ENCODE measurements at places on chromosomes 1 and 21.

DNA sequence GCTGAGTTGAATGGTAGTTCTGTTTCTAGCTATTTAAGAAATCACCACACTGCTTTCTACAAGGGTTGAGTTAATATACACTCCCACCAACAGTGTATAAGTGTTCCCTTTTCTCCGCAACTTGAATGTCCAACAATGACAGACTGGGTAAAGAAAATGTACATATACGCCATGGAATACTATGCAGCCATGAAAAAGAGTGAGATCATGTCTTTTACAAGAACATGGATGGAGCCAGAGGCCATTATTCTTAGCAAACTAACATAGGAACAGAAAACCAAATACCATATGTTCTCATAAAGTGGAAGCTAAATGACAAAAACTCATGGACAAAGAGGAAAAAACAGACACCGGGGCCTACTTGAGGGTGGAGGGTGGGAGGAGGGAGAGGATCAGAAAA is 14.8 kb upstream of the TTLL7 start:
- no peak for DNase-seq

DNA sequence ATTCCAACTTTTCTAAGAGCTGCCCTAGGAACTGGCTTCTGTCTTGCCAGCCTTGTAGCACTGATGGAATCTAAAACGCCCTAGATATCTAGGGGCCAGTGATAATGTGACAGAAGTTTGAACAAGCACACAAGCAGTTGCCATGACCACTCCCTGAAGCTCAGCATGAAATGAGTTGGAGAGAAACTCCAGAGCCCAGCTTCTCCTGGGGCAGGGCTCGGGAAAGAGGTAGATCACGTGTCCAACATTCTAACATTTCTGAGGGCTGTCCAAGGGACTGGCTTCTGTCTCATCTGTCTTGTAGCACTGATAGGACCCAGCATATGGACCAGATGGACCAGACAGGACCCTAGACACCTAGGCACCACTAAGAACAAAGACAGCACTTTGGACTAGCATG is 37.9 kb downstream of the OMA1 start:
- no peak for DNase-seq

DNA sequence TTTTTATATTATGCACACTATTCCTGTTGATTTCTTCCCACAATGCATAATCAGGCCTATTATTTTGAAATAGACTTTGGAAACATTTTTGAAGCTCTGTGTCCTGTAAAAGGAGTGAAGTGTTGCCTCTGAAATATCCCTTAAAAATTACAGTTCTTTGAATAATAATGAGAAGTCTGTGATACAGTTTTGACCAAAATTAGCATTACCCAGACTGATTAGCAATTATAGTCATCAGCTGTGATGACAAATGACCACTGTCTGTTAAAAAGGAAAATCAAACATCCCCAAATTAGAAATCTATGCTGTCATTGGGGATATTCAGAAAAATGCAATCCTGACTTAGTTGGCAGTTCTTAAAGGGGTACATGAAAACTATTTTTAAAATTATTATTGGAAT is 63.7 kb downstream of the PTGS2 start:
- DNase-seq: no peak

DNA sequence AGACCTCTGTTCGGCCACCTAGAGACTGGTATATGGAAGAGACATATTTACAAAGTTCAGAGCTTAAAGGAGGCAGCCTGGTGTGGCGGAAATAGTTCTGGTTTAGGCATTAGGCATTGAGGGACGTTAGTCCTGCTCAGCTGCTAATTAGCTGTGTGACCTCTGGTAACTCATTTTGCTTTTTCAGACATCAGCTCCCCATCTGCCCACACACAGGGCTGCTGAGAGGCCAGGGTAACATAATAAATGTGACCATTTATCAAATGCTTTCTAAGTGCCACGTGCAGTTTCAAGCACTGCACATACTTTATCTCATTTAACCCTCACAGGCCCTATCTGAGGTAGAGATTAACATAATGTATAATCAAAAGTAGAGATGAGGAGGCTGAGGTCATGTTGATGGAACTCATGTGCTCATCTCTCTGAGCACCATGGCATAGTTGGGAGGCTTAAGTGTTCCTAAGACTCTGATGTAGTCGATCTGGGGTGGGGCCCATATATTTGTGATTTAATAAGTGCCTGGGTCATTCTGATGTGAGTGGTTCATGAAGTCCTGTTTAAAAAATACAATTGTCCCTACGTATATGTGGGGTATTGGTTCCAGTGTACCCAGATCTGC is 267.2 kb upstream of the PLXNA2 start:
- no peak for DNase-seq

- no peak for DNase-seq
Observed at GRCh38 chr1:180630408-180631193, 1.2 kb upstream of the XPR1 start.

- no peak for DNase-seq
Observed at GRCh38 chr1:172931761-172932160, 119.0 kb downstream of the TNFSF18 start.

- no peak for DNase-seq
Observed at GRCh38 chr1:44261962-44262361, 48.7 kb downstream of the DMAP1 start.

DNA sequence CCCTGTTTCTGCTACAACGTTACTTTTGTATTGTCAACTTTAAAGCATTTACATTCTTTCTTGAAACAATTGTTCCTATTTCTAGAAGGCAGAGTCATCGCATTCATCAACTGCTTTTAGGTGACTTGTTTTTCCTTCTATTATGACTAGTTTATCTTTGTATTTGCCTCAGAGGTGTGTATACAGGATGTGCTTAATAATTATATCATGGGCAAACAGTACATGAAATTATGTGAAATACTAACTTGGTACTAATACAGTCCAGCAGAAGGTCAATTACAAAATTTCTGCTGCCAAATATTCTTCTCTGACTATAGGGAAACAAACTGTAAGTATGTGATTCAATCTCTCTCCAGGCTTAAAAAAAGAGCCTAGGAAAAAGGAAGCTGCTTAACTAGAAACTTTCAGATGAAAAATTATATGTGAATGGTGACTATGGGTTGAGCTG is 101.6 kb downstream of the C4BPA start:
- no peak for DNase-seq

DNA sequence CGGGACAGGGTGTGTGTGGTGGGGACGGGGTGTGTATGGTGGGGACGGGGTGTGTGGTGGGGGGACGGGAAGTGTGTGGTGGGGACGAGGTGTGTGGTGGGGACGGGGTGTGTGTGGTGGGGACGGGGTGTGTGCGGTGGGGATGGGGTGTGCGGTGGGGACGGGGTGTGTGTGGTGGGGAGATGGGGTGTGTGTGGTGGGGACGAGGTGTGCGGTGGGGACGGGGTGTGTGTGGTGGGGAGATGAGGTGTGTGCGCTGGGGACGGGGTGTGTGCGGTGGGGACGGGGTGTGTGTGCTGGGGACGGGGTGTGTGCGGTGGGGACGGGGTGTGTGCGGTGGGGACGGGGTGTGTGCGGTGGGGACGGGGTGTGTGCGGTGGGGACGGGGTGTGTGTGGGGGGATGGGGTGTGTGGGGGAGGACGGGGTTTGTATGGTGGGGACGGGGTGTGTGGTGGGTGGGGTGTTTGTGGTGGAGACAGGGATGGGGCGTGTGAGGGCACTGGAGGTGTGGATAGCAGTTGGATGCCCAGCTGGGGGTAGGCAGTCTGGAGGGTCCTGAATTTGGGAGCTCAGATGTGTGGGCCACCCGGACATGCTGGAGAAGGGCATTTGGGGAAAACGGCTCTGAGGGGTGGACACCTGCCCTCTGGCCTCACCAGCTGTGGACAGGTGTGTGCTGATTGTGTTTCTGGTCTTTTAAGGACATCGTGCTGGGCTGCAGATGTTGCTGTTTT is 16.9 kb downstream of the IBA57 start:
- no peak for DNase-seq

DNA sequence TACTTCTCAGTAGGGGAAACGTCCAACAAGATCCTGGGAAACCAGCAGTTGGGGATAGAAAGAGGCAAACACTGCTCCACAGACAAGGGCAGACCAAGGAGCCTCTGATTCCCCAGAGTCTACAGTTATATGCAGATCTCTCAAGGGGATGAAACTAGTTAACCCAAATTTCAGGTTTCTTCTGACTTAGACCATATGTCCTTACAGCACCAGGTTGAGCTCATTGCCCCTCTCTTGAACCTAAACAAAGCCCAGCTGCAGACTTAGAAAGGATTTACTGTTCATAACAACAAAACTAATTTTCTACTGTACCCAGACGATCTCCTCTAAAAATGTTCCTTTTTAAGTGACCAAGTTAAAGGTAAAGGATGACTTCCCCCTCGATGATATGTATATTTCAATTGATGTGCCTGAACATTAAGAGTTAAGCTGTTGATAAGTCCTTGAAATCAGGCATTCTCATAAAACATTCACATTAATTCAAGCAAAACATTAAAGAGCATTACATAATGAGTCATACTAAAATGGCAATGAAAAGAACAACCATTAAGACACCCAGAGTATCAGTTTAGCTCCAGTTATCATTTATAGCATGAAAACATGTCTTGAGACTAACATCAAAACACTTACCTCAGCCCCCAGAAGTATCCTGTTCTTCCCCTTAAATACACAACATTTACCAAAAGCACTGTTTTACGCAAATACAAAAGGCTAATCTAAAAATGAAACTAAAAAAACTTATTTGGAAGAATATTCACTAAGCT is 24.1 kb downstream of the SMYD3 start:
- no peak for DNase-seq

- no peak for DNase-seq
Observed at GRCh38 chr1:219754767-219755166, 141.9 kb upstream of the ZC3H11B start.

- no peak for DNase-seq
Observed at GRCh38 chr1:67192902-67193301, 26.6 kb downstream of the IL23R start.

GRCh38 chr1:220338759-220339158 is 66.5 kb upstream of the RAB3GAP2 start:
- no peak for DNase-seq

DNA sequence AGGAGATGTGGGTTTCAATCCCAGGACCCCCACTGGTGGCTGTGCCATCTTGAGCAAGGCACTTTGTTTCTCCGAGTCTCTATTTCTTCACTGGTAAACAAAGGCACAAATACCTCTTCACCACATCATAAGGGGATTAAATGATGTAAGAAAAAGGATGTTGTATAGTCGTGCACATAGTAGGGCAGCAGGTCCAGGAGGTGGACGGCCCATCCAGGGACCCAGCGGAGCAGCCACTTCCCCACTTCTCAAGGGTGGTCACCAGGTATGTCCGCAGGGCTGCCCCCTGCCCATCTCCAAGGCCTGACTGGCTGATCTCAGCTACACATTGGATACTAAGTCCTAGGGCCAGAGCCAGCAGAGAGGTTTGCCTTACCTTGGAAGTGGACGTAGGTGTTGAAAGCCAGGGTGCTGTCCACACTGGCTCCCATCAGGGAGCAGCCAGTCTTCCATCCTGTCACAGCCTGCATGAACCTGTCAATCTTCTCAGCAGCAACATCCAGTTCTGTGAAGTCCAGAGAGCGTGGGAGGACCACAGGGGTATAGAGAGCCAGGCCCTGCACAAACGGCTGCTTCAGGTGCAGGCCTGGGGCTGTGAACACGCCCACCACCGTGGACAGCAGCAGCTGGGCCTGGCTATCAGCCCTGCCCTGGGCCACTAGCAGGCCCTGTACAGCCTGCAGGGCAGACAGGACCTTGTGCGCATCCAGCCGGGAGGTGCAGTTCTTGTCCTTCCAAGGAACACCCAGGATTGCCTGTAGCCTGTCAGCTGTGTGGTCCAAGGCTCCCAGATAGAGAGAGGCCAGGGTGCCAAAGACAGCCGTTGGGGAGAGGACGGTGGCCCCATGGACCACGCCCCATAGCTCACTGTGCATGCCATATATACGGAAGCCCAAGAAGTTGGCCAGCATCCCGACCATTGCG is 4.0 kb downstream of the AGT start:
- DNase-seq: no peak

DNA sequence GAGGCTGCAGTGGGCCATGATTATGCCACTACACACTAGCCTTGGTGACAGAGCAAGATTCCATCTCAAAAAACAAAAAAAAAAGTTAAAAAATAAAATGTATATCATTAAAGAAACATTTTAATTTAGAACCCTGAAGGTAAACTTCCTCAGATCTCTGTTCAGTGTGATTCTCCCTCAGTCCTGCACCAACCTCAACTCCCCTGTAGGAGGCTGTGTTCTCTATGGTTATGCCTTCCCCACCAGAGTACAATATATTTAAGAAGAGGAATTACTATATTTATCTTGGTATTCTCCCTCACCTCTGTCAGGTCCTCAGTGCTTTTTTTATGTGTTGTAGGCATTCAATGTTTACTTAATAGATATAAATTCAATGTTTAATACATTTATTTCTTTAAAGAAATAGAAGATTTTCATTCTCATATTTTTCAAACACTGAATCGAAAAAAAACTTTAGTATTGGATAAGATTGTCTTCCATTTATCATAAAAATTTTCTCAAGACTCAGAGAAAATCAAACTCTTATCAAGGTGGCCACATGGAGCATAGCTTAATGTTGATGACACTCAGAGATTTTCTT is 4.8 kb upstream of the LRRC8B start:
- DNase-seq: peak; percentile 80

DNA sequence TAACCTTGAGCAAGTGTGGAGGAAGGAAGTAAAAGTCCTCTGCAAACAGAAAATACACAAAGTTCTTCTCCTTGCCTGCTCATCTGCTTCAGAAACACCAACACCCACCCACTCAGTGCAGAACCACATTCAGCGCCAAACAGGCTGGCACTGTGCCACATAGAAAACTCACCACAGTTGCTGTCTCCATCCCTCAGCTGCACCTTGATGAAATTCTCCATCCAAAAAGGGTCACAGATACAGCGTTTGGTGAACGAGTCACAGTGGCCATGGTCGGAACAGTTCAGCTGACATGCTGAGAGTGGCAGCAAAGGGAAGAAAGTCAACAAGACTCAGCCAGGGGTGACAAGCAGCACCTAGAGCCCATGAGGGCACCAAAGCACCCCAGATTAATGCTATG is 114.5 kb downstream of the KIAA0319L start:
- no peak for DNase-seq

- no peak for DNase-seq
Observed at GRCh38 chr1:43887748-43888147, 45.9 kb upstream of the ARTN start.

DNA sequence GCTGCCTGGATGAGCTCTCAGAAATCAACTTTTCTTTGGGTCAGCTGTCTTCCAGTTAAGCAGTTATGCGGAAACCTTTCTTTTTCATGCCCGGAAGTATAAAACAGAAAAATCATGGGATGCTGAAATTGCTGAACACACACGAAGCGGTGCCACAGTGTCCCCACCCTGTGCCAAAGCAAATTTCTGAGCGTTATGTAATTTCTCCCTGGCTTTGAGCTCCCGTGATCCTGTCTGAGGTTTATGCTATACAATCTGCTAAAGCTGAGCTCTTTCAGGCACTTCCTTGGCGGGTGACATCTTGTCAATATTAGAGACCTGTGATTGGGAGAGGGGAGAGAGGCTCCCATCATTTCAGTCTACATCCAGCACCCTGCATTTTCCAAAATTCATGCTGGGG is 201.7 kb downstream of the ROR1 start:
- no peak for DNase-seq

DNA sequence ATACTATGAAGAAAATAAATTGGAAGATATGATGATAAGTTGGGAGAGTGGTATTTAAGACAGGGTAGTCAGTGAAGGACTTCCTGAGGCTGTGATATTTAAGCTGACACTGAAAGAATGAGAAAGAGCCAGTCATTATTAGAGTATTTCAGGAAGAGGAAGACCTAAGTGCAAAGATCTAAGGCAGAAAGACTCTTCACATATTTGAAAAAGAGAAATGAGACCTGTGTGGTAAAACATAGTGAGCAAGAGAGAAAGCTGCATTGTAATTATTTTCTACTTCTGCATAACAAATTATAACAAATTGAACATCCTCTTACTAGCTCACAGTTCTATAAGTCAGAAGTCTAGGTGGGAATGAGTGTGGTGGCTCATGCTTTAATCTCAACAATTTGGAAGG is 34.6 kb upstream of the DOCK7 start:
- DNase-seq: no peak
